ENCODE measurements at places on chromosomes 16 and 17.

GRCh38 chr17:69822314-69822875 lies 252.6 kb upstream of the KCNJ16 start:
- no peak for DNase-seq

DNA sequence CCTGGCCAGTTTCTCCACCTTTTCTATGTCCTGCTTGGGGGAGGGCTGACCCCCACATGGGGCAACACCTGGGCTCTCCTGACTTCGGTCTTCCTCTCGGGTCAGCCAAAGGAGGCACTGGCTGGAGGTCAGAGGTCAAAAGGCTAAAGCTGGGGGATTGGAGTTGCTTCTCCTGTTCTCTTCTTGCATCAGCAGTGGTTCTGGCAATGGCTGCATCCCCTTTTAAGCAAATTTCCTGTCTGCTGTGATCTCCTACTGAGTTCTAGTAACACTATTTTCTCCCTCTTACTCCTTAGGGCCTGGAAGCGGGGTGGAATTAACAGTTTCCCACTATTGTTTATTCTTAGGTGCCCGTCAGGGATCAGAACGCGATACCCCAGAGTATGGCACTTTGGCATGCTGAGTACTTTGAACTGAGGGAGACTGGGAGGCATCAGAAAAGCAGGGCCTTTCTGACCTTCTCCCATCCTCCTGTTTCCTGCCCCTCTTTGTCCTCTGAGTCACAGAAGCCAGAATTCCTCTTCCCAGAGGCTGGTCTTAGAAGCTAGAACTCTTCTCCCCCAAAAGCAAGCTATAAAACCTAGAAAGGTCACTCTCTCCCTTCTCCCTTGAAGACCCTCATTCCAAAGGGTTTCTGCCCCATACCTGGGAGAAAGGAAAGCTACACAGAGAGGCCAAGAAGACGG lies 268.2 kb downstream of the STX8 start:
- no peak for DNase-seq

GRCh38 chr17:8831234-8831849 lies 32.2 kb upstream of the MFSD6L start:
- DNase-seq: no peak

DNA sequence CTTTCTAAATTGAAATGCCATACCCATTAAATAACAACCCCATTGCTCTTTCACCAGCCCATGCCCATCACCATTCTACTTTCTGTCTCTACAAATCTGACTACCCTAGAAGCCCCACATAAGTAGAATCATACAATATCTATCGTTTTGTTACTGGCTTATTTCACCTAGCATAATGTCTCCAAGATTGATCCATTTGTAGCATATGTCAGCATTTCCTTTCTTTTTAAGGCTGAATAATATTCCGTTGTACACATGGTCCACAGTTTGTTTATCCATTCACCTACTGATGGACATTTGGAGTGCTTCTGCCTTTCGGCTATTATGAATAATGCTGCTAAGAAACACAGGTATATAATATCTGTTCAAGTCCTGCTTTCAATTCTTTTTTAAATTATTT lies 393.1 kb upstream of the SOX9 start:
- DNase-seq: no peak

DNA sequence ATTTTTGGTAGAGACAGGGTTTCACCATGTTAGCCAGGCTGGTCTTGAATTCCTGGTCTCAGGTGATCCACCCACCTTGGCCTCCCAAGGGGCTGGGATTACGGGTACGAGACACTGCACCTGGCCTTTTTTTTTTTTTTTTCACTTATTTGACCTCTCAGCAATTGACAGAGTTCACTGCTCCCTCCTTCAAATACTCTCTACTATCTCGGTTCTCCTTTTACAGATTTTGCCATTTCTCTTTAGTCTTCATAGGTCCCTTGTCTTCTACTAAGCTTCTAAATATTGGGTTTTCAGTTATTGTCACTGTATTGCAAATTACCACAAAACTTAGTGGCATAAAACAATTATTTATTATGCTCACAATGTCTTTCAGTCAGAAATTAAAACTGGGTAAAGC lies 159.3 kb downstream of the TRIM37 start:
- no peak for DNase-seq

- DNase-seq: no peak
These were observed 31.0 kb upstream of the RCVRN start for GRCh38 chr17:9936095-9936494.

DNA sequence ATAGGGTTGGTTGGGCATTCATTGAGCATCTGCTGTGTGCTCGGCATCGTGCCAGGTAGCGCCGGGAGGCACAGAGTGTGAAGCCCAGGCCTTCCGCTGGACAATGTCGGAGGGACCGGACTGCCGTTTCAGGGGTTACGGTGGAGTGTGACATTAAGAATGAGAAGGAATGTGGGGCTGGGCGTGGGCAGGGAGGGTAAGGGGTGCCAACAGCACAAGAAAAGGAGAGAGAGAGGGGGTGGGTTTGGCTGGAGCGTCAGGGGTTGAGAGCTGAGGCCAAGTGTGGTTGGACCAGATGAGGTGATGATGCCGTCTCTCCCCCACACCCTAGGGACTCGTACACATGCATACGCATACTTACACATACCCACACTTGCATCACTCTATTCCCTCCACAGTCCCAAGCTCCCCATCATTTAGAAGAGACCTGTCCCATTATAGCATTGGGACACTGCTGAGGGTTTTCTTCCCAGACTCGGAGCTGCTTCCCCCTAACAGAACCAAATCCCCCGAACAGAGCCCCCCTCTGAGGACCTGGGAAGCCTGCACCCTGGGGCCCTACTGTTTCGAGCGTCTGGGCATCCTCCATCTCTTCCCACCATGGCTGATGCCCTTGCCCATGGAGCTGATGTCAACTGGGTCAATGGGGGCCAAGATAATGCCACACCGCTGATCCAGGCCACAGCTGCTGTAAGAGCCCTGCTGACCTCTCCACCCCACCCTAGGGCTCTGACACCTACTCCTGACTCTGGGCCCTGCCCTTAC lies 3.3 kb upstream of the KCTD11 start:
- DNase-seq: no peak

DNA sequence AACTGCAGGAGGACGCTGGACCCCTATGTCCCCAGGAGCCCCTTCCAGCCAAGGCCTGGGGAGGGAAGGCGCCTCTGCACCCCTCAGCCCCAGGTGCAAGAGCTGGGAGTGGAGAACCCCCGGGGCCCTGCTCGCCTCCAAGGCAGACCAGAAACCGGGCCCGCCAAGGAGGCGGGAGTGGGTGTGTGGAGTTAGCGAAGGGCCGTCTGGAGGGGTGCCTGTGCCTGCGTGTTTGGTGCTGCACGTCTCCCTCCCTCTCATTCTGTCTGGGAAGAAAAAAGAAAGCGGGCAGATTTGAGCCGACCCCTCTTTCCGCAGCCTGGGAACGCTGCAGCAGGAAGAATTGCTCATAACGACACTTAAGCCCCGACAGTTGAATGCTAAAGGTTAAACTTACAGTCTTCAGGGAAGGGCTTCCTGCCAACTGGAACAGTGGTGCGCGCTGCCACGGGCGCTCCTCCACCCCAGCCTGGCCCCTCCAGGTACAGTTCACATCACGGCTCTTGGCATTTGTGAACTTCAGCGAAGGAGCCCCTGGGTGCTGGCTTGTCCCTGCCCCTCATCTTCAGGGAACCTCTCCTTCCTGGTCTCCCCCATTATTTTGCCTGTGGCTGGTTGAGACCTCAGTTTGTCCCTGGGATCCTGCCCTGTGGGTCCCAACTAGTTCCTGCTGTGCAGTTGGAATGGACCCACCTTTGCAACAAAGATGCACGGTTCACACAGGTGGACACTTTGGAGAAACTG lies 19.2 kb upstream of the ZFHX3 start:
- DNase-seq: no peak

GRCh38 chr16:57944970-57945739 lies 25.8 kb downstream of the CNGB1 start:
- no peak for DNase-seq

DNA sequence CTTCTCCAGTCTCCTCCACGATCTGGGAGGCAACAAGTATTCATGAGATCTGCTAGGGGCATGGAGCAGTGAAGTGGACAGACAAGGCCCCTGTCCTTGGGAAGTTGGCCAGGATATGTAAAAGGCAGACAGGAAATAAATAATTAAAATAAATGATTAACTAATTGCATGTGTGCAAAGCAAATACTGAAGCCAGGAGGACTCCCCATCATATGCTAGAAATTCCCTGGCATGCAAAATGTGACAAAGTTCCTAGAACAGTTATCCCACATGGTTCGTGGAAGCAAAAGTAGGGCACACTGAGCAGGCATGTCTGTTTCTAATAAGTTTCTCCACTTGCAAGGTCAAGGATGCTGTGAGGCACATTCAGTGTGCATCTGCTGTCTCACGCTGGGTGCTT lies 86.8 kb downstream of the CDYL2 start:
- no peak for DNase-seq

DNA sequence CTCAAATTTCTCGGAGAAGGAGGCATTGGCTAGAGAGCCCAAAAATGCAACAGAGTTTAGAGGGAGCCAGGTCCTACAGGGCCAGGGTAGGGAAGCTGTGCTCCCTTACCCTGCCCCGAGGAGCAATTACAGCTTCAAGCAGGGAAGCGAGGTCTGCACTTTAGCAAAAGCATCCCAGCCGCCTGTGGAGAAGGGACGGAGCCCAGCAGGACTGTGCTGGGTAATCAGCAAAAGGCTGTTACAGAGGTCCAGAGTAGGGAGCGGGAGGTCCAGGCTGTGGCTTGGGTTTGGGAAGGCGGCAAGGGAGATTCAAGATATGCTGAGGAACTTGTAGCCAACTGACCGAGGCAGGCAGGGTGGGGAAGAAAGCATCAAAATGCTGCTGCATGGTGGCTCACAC lies 162.6 kb downstream of the TMEM132E start:
- DNase-seq: no peak

GRCh38 chr17:13086142-13086769 lies 68.4 kb upstream of the ELAC2 start:
- no peak for DNase-seq

DNA sequence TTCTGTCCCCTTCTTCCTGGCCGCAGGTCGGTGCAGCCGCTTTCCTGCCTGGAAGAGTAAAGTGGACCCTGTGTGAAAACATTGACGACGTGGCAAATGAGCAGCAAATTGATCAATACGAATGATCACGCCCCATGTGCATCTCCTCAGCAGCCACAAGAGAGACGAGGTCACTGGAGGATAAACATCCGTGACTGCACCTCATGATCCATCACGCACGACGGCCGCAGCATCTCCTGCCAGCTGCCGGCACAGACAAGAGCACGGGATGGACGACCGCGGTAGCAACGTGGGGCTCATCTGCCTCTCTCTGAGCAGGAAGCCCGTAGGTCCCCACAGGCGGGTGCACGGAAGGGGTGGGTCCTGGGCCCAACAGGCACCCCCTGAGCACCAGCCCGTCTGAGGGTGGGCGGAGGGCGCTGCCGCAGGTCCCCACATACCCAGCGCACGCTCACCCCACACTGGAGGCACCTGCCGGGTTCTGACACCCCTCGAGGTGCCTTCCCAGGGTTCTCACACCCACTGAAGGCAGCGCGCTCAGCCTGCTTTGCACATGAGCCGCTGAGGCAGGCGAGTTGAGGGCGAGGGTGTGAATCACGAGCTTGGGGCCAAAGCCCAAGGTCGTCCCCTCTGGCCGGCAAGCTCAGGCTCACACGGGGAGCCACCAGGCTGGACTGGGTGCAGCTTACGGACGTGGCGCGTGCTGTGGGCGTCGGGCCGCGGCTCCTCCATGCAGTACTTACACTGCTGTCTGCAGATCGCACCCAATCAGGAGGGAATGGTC lies 12.3 kb upstream of the CDH15 start:
- DNase-seq: no peak

GRCh38 chr16:19490619-19491018 lies 31.3 kb downstream of the GDE1 start:
- no peak for DNase-seq

DNA sequence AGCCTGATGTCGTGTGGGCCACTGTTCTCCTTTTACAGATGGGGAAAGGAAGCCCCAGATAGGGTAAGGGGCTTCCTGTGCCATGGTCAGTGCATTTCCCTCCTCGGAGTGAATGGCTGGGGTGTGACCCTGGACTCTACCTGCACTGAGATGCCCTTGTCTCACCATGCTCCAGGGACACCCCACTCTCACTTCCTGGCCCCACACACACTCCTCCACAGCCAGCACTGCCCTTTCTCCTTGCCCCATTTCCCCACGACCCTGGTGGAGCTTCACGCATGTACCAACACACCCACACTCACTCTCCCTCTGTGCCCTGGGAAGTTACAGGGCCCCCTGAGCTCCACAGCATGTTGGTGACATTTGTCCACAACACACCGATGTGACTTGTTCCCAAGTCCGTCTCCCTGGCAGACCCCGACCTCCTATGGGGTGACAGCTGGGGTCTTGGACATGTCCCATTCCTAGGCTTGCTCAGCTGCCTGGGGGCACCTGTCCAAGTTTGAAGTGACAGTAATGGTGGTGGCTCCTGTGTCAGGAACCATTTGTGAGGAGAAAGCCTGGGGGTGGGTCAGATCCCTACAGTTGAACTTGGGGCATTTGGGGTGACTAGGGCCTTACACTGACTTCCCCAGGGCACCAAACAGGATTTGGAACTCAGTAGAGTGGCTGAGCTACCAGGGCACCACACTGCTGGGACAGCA lies 47.4 kb downstream of the PECAM1 start:
- DNase-seq: no peak
